Activated CD4-positive, alpha-beta memory T cell treated with anti-CD3 and anti-CD28 coated beads for 36 hours (primary cell): ENCODE measurements at places on chromosomes 3 and 15. TPM values are rescaled to one million over a fixed set of nuclear protein-coding genes. Genes with fewer than 3 reads are reported as not detected.

- DNase-seq: no peak
Observed at GRCh38 chr3:185365291-185366073, 2.5 kb downstream of the MAP3K13 start.

Gene CEP19
- 6.6 TPM for total RNA-seq

Gene CLRN1
- not detected for total RNA-seq

DNA sequence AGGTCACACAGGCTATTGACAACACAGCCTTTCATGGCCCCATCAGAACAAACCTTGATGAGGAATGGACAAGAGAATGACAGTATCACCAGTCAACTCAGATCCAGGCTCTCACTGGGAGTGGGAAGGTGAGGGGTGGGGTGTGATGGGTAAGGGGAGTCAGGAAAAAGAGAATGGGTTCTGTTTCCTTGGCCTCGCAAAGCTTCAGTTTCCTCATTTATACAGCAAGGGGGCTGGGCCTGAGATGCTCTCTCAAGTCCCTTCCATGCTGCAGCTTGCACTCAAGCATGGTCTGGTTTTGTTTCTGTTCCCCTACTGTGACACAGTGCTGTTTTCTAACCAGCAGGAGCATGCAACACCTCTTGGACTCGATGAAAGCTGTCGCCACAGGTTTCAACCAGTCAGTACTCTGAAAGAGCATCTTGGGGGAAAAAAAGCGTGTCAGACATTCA lies 65.7 kb upstream of the IL12A start:
- DNase-seq: no peak

Gene LNP1
- total RNA-seq: 2.3 TPM

- DNase-seq: no peak
Observed at GRCh38 chr15:67197364-67197695, 57.1 kb downstream of the AAGAB start.

DNA sequence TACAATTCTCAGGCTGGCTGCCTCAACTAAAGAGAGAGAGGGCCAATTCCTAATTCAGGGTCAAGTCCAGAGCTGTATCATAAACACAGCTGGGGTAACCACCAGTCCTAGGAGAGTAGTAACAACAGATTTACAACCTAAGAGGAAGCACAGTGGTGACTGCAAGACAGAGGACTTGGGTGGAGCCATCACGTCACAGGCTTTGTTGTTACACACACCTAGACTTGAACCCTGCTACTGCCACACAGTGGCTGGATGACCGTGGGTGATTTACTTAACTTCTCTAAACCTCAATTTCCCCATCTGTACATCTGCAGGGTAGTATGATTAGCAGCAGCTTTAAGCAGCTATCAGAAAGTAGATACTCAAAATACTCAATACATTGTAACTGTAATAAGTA lies 78.6 kb downstream of the MYLK start:
- no peak for DNase-seq

Gene NSUN3
- total RNA-seq: 16.2 TPM

DNA sequence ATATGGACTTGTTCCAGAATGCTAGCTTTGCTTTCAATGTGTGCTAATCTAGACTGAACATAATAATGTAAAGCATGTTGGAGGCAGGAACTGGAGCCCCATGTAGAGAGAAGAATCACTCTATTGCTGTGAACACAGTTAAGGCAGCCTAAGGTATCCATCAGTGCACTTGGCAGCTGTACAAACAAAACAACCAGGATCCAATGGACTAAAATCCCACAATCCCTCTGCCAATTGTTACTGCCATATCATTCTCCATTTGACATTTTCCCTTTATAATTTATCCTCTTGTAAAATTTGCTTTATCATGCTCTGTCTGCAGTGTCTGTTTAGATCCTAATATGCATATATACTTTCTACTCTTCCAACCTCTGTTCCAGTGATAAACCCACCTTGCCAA lies 756.8 kb upstream of the LMCD1 start:
- no peak for DNase-seq
